Progenitor cell of endocrine pancreas (in vitro differentiated cells): ENCODE measurements at places on chromosomes 12 and 14.

- DNase-seq = no peak
These were observed 6.3 kb downstream of the YBX3 start for GRCh38 chr12:10716704-10717315.

GRCh38 chr12:43113135-43113534 is 438.9 kb downstream of the ADAMTS20 start:
- no peak for DNase-seq

DNA sequence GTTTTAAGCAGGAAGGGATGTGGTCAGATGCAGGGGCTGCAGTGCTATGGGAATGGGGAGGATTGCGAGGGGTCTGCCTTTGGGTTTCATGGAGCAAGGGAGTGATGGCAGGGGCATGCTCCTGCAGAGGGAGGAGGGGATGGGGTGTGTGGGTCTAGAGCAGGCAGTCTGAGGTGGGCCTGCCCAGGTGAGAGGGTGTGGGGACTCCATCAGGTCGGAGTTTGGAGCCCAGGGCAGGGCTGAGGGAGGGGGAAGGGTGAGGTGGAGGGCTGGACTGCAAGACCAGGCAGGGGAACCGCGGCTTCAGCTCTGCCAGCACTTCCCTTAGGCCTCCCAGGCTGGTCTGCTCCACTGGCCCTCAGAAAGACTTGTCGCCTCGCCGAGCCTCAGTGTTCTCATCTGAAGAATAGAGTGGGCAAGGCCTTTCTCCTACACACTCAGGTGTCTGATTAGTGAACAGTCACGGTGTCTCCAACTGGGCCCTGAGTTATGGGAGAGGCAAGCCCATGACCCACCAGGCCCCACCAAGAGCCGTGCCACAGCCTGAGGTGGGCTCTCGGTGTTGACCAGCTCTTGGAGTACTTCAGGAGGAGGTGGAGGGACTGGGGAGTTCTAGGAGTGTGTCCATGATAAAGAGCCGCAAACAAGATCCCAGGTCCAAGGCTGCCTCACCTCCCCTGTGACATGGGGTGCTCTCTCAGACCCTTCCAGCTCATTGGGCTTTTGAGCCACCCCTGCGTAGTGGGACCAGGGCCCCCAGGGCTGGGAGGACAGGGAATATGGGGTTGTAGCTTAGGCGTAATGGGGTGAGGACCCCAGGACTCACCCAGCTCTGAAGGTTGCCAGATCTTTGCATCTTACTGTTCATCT is 20.1 kb upstream of the KRT80 start:
- no peak for DNase-seq

DNA sequence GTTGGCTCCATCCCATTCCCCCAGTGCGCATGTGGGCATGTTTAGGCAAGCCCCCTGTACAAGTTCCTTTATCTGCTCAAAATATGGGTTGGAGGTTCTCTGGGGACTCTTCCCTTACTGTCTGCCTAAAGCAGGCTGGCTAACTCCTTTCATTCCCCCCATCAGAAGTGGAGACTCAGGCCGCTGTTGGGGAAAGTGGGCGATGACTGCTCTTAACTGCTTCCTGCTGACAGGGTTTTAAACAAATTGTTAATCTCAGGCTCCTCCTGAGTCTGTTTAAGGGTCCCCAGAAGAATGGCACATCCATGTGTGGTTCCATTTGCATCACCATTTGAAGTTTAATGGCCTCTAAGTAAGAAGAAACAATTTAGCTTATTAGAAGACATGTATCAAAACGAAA is 15.4 kb upstream of the FAR2 start:
- DNase-seq = no peak

GRCh38 chr12:45879363-45879895 is 110.9 kb downstream of the SCAF11 start:
- DNase-seq = no peak

GRCh38 chr14:99181804-99182520 is 90.0 kb downstream of the BCL11B start:
- no peak for DNase-seq

GRCh38 chr14:72518809-72519377 is 375.0 kb downstream of the DPF3 start:
- no peak for DNase-seq

GRCh38 chr12:72295744-72296143 is 23.6 kb downstream of the TRHDE start:
- DNase-seq = no peak

DNA sequence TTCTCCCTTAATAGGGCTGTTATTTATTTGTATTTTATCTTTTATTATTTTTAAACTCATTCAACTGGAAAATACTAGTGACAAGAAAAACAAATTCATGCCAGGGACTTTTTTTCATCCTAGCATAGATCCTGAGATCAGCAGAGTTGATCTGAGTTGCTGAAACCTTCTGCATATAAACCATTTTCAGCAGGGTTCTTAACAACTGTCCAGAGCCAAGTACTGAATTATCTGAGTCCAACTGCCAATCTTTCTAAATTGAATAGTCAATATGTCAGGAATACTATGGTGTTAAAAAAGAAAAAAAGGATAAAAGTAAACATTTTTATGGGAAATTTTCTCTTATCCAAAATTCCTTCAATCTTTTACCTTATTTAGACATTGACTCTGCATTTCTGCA is 28.6 kb downstream of the CDC42BPB start:
- no peak for DNase-seq

DNA sequence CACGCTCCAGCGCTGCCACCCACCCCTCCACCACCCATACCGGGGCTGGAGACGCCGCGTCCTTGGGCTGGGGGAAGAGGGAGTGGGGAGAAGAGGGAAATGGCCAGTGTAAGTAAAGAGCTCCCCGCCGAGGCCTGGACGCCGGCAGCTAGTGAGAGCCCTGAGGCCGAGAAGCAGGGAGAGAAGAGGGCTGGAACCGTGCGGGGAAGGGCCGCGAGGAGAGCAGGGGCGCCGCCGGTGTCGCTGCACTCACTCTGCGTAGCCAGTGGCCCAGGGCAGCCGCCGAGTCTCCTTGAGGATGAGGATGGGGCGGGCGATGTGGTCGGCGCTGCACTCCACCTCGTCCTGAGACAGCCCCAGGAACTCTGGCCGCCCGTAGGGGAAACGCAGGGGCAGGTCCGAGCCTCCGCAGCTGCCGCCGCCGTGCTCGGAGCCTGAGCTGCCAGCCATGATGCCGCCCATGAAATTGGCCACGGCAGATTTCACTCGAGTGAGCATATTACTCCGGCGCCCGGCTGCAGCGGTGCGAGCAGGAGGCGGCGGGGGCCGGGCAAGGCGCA is 631 bp downstream of the PPM1H start:
- DNase-seq = no peak

GRCh38 chr12:20097626-20098025 is 270.7 kb upstream of the PDE3A start:
- no peak for DNase-seq

GRCh38 chr12:53862831-53863230 is 75.8 kb upstream of the HOXC13 start:
- DNase-seq = no peak

GRCh38 chr14:90741682-90741946 is 74.6 kb downstream of the TTC7B start:
- no peak for DNase-seq

DNA sequence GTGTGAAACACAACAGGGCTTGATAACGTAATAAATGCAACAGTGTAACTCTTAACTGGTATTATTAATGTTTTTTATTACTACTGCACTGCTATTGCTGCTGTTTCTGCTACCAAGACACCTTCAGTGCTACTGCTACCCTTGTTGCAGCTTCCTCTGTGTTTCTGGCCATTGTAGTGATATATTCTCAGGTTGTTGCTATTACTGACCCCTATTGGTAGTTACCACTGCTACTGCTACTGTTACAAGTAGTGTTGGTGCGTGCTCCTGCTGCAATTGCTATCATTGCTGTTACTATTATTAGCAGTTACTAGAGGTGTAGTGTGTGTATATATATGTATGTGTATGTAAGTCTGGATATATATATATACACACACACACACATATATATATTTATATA is 87.2 kb upstream of the PTPRB start:
- no peak for DNase-seq

- DNase-seq = no peak
These were observed 368.1 kb upstream of the FOXG1 start for GRCh38 chr14:28398506-28398905.

- DNase-seq = no peak
These were observed 14.0 kb upstream of the HPD start for GRCh38 chr12:121872546-121873215.

- DNase-seq = no peak
These were observed 201.2 kb downstream of the DAD1 start for GRCh38 chr14:22387776-22388241.

DNA sequence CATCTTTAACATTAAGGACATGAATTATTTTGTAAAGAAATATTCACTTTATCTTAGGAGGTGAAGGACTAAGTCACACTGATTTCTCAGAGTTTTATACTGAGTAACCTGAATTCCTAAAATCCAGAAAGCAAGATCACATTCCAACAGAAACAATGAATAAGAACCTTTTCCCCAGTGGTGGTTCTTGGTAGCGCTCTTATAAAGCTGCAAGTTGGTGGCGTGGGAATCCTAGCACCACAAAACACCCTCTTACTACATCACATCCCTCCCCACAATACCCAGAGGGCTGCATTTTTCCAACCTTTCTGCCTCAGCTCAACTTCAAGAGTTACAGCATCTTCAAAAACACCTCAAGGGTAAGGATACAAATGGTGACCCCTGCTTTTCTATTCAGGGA is 44.0 kb upstream of the SMUG1 start:
- no peak for DNase-seq

DNA sequence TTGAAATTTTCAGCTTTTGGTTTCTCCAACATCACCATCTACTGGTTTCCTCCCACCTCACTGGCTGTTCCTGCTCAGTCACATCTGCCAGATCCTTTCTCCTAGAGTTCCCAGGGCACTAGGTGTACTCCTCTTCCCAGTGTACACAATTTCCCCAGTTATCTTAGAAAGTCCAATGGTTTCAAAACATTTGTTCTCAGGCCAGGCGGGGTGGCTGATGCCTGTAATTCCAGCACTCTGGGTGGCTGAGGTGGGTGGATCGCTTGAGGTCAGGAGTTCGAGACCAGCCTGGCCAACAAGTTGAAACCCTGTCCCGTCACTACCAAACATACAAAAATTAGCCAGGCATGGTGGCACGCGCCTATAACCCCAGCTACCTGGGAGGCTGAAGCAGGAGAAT is 60.7 kb downstream of the SPPL3 start:
- no peak for DNase-seq

GRCh38 chr14:23910101-23910875 is 43.3 kb upstream of the DHRS4 start:
- DNase-seq = peak; percentile 15

DNA sequence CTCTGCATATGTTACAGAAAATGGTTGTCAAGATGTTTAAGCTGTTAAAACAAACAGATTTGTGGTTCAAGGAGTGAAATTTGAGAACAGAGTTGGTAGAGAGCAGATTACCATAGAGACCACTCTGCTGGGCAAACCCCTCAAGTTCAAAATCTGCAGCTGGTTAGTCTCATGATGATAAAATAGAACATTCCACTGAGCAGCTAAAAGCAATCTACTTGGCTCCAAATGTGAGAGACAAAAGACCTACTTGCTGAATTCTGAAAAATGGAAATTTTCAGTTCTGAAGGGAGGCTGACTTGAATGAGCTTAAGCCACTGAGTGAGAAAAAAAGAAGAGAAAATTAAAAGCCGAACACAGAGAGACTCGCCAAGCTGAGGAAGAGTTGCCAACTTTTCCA is 519.3 kb downstream of the NOVA1 start:
- DNase-seq = no peak

GRCh38 chr12:109493938-109494337 is 16.5 kb downstream of the UBE3B start:
- DNase-seq = no peak

DNA sequence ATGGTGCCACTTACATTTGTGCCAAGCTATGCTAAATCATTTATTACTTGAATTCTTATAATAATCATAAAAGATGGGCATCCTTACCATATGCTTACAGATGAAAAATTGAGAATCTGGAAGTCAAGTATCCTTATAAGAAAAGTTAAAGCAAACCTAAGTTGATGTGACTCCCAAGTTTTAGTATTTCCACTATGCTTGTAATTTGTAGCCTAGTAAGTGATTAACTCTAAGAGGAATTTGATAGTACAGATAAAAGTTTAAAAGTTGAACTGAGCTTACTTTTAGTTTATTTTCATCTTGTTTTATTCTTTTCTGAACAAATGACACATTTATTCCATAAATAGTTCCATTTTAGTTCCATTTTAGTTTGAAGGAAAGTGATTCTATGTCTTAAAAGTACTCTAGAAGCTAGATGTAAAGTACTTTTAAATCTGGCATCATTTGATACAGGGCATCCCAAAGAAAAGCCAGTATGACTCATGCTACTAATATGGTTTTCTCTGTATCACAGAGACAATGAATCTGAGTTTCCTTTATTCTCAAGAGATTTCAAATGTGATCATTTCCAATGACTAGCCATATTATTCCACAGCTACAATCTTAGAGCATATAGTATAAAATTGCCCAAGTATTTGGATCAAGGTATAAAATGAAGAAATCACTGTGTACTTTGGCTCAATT is 596.0 kb downstream of the SLC16A7 start:
- DNase-seq = no peak

- DNase-seq = no peak
These were observed 75.9 kb downstream of the DACT1 start for GRCh38 chr14:58713677-58714076.

DNA sequence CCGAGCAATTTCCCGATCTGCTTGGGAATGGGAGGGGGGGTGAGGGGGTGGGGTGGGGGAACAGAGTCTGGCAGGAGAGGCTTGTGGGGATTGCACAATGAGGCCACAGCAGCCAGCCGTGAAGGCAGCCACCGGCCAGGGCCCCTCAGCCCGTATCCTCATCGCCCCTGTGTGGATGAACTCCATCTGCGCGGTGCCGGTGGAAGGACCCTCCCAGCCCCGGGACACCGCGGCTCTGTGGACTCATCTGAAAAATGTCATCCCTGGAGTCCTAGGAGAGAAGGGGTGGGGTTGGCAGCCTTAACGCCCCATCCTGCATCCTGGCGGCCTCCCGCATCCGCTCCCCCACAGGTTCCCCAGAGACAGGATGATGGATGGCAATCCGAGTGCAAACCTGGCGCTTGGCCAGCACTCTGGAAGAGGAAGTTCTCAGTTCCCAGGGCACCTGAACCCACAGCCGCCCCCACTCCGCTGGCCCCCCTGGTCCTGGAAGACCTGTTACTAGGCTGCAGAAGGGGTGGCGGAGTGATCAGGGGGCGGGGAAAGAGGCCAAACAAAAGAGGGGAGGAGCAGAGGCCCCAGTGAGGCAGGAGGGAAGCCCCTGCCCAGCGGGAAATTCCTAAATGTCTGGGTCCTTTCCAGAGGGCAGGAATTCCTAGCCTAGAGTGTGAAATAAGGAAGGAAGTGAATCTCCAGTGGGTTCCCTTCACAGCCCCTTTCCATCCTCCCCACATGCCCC is 1.2 kb upstream of the TNFAIP2 start:
- DNase-seq = peak; percentile 44

- DNase-seq = no peak
These were observed 21.8 kb downstream of the MDM1 start for GRCh38 chr12:68310370-68310769.

- DNase-seq = peak; percentile 15
These were observed 303 bp downstream of the PUS7L start for GRCh38 chr12:43758247-43758727.

GRCh38 chr14:70955543-70956480 is 48.6 kb downstream of the PCNX1 start:
- no peak for DNase-seq
